Right renal pelvis (tissue), 4 donors: ENCODE measurements at places on chromosomes 4 and X. TPM values are rescaled to one million over a fixed set of nuclear protein-coding genes. Genes with fewer than 3 reads are reported as not detected.

DNA sequence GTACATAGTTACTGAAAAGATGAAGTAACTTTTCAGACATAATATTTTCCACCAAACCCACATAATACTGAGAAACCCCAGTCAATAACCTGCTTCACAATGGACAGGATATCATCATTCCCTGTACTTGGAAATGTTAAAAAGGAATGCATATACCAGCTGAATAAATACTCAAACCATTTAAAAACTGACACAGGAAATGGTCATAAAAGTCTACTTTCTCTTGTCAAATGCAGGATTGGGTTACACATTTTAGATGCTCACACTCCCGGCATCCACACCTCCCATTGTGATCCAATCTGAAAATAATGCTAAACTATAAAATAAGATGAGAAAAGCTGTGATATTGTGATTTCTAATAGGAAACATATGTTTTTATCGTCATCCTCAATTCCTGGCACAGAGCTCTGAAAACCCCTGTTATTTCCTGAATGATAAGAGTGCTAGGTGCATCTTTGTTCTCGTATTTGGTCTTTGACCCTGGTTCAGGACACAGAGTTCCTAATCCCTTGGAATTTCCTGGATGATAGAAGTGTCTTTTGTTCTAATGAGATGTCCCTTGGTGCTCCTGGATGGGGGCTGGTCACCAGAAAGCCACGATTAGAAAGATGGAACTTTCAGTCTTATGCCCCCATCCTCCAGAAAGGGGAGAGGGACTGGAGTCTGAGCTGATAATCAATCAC is 821.3 kb downstream of the TRIML1 start:
- DNase-seq: no peak

DNA sequence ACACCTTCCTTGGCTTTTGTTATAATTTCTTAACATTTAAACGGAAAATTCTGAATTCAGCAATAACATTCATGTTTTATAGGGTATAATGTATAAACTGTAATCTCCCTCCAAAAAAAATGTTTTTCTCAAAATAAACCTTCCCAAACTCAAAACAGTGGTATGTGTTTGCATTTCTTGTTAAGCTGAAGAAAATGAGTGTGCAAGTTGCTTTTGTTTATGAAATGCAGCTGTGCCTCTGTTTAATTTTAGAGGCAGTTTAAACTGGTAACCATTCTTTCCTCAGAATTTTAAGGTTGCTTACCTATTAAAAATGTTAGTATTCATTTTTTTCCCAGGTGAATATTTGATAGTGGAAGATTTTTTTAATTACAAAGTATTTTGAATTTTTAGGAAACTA is 105.0 kb upstream of the ANKRD50 start:
- no peak for DNase-seq

- DNase-seq: no peak
Measured at GRCh38 chr4:6301051-6301731, 31.5 kb downstream of the WFS1 start.

DNA sequence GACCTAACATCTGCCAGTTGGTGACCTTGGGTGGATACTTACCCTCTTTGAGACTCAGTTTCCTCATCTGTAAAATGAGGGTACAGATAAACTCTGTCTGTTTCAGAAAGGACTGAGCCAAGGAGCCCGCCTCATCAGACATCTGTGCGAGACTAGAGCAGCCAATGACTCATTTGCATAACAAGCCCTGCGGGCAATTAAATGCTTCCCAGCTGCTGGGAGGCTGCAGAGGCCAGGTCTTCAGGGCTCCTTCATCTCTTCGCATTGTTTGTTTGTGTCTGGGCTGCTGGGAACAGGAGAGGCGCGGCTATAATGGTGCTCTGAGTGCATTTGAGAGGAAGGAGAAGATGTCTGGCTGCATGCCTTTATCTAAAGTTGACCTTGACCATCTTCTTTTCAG is 85.0 kb downstream of the ADRA2C start:
- no peak for DNase-seq

GRCh38 chrX:65667503-65668376 is at the start of gene MSN:
MSN (plus strand) TSS chrX:65667654; CDS start chrX:65667842, 188 bp downstream.
- DNase-seq: no peak

DNA sequence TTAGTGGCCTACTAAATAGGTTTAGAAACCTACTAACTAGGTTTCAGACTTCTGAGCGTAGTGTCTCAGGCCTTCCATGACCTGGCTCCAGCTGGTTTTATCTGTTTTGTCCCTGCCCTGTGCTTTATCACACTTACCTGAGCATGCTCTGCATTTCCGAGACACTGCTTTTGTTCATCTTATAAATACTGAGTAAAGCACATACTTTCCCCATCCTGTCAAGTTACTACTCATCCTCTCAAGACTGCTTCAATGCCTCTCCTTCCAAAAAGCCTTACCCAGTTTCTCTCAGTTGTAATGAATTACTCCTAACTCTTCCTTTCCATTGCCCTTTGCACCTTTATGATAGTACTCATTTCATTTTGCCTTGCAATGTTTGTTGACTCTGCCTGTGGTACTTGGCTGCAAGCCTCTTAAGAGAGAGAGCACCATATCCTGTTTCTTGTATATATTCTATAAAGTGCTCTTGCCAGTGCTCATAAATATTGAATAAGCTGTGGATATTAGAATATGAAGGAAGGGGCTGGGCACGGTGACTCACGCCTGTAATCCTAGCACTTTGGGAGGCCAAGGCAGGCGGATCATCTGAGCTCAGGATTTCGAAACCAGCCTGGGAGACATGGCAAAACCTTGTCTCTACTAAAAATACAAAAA is 34.4 kb downstream of the SLAIN2 start:
- no peak for DNase-seq

The CNKSR2 gene
- polyA plus RNA-seq: 1.4 TPM

The MECP2 gene
- polyA plus RNA-seq: 36.9 TPM

The XPNPEP2 gene
- polyA plus RNA-seq: 51.7 TPM
